ENCODE measurements at places on chromosomes 7 and 10. TPM values are rescaled to one million over a fixed set of nuclear protein-coding genes. Genes with fewer than 3 reads are reported as not detected.

PDCD4 gene
- 319 TPM for total RNA-seq

PLXDC2 gene
- total RNA-seq: 125 TPM

DNA sequence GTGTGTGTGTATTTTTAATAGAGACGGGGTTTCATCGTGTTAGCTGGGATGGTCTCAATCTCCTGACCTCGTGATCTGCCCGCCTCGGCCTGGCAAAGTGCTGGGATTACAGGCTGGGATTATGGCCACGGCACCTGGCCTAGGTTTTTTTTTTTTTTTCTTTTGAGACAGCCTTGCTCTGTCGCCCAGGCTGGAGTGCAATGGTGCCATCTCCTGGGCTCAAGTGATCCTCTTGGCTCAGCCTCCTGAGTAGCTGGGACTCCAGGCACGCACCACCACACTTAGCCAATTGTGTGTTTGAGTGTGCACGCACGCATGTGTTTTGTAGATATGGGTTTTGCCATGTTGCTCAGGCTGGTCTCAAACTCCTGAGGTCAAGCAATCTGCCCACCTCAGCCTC lies 629.8 kb downstream of the ETV1 start:
- DNase-seq: no peak

DNA sequence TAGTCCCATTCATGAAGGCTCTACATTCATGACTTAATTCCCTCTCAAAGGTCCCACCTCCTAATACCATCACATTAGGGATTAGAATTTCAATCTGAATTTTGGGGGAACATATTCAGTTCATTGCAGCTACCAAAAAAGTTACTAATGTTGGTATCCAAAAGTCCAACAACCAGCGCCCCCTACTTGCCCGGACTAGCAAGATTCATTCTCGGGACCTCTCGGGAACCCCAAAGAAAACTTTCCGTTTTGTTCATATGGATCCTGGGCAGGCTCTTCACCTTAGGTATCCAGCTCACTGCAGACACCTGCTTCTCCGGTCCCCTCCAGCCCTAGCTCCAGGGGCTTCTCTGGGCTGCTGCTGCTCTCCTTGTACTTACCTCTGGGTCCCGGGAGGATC lies 8.9 kb upstream of the GRK5 start:
- DNase-seq: no peak

DNA sequence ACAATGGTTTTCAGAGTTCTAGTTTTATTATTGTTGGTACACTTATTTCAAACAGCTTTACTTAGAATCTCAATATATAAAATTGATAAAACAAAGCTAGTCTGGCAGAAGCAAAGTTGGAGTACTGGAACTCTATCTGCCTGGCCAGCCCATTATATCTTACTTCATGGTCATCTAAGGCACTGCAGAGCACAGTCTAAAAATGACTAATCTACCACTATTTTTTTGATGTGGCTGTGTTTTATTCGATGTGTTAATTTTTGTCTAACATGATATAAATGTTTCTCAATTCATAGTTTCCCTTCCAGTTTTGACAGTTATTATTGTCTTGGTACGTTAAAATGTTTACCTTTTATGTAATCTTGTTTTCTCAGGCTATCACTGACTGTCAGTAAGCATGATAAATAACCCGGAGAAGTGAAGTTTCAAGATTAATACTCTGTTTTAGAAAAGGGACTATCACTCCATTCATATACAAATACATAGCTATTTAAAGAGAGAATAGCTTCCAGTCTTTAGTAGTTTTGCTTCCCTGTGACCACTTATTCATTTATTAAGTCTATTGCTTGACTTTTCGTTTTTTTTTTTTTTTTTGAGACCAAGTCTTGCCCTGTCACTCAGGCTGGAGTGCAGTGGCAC lies 60.6 kb upstream of the CSTF2T start:
- DNase-seq: no peak

GRCh38 chr10:129966889-129967578 lies 3.0 kb upstream of the EBF3 start:
- DNase-seq: no peak
